ENCODE measurements at places on chromosomes 2 and 18. TPM values are rescaled to one million over a fixed set of nuclear protein-coding genes. Genes with fewer than 3 reads are reported as not detected.

Gene EHD3
- 4.2 TPM for total RNA-seq

Gene CAPN14
- not detected for total RNA-seq

Gene GPAT2
- 2.3 TPM for total RNA-seq

Gene FSIP2
- total RNA-seq: under 0.01 TPM

Gene FOXI3
- not detected for total RNA-seq

Gene UGT1A1
- not detected for total RNA-seq

Data from cardiac ventricle fibroblast (primary cell).